ENCODE measurements at places on chromosomes 3 and 15.

DNA sequence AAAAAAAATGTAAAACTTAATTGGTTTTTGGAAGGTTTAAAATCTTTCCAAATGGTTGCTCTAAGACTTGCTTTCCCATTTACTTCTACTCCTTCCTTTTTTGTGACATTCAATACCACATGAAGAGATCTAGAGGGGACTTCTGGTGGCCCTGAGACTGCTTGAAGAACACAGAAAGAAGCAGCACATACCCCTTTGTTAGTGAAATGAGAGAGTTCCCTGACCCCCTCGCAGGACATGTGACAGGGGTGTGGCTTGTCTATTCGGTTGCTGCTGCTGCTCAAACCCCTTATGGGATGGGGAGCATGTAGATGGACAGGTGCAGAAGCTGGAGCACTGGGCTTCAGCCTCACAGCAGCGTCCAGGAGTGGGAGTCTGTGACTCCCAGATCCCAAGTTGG, 71.0 kb downstream of the ZMAT3 start:
- no peak for DNase-seq

DNA sequence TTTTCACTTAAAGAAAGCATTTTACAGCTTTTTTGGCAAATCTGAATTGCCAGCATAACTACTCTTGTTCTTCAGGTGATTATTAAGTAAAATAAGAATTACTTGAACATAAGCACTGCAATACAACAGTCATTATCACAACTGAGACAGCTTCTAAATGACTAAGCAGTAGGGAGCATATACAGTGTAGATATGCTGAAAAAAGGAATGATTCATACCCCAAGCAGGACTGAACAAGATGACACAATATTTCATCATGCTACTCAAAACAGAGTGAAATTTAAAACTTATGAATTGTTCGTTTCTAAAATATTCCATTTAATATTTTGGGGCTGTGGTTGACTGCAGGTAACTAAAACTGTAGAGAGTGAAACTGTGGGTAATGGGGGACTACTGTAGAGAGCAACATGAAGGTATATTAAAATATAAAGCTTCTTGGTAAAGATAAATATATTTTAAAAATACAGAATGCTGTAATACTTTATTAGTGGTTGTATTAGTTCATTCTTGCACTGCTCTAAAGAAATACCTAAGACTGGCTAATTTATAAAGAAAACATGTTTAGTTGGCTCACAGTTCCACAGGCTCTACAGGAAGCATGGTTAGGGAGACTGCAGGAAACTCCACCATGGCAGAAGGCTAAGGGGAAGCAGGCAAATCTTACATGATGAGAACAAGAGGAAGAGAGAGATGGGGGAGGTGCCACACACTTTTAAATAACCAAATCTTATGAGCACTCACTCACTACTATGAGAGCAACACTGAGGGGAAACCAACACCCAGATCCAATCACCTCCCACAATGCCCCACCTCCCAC, 84.8 kb downstream of the DCLK3 start:
- DNase-seq: no peak

DNA sequence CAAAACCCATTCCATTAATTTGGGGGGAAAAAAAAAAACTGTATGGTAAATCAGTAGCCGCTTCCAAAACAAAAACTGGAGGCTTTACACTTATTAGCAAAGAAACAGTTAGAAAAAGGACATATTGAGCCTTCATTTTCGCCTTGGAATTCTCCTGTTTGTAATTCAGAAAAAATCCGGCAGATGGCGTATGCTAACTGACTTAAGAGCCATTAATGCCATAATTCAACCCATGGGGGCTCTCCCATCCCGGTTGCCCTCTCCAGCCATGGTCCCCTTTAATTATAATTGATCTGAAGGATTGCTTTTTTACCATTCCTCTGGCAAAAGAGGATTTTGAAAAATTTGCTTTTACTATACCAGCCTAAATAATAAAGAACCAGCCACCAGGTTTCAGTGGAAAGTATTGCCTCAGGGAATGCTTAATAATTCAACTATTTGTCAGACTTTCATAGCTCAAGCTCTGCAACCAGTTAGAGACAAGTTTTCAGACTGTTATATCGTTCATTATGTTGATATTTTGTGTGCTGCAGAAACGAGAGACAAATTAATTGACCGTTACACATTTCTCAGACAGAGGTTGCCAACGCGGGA, 9.4 kb upstream of the RPL24 start:
- peak; percentile 52 for DNase-seq

- DNase-seq: no peak
Observed at GRCh38 chr3:33089515-33089914, 7.4 kb downstream of the GLB1 start.

- DNase-seq: no peak
Observed at GRCh38 chr3:175479800-175480199, 620.7 kb downstream of the NAALADL2 start.

GRCh38 chr15:25478313-25478712, 39.5 kb upstream of the UBE3A start:
- no peak for DNase-seq

DNA sequence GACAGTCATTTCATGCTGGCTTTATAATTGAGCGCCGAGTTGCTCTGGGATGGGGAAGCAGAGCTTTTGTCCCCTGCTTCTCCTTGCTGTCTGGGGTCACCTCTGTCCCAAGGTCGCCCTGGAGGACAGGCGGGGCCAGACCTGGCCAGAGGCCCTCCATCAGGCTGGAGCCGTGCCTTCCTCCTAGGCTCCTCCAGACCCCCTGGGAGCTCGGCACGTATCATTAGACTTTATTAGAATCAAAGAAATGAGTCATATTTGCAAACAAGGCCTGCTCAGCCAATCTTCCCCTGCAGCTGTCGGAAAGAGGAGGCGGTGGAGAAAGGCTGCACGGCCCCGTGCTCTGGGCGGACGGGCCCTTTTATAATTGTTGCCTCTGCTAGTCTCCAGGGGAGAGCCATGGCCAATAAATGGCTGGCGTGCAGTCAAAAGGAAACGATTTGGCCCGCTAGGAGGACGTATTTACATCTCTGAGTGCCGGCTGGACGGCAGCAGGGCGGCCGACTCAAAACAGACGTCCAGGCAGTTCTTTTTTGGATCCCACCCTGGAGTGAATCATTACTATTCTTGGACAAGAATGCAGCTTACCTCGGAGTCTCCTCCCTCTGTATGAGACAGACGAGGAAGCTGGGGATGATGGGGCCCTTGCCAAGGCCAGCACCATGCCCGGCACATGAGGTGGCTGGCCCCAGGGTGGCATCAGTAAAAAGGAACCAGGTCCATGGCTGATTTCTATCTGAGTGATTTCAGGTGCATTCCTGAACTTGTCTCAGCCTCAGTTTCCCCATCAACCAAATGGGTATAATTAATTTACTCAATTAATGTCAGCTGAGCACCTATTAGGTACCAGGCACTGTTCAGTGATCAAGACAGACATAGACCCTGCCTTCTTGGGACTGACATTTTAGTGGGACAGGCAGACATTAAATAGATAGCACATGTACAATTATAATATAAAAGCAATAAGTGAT, 50.6 kb downstream of the SLC6A6 start:
- DNase-seq: no peak

GRCh38 chr3:156834962-156835535, 8.9 kb downstream of the LEKR1 start:
- no peak for DNase-seq

- no peak for DNase-seq
Observed at GRCh38 chr3:190059242-190059590, 61.5 kb downstream of the P3H2 start.

GRCh38 chr3:141960731-141961130, 84.3 kb downstream of the ATP1B3 start:
- no peak for DNase-seq

GRCh38 chr15:25525741-25526140, 86.9 kb upstream of the UBE3A start:
- DNase-seq: no peak

DNA sequence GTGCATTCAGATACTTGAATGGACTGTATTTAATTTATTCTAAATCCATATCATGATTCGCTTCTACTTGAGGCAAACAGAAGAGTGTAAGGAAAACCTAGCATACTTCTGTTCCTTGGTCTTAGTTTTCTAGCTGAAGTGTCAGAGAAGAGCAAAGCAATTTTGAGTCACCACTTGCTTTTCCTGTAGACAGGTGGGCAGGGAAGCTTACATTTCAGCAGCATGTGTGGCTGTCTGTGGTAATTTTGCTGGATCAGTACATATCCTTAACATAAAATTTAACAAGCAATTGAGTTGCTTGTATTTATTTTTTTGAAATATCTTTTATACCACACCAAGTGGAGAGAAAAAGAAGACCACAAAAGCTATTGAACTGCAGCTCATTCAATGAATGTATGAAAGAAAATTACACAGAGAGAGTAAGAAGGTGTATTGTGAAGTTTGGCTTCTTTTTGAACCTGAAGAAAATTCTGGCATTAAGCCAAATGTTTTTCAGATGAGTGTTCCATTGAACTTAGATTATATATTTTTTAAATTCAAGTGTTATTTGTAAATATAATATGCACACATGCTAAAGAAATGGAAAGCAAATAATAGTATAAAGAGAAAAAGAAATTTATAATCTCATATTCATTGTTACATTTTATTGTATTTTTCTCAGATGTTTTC, 747.6 kb downstream of the NAALADL2 start:
- DNase-seq: no peak

- no peak for DNase-seq
Observed at GRCh38 chr3:116084999-116085791, 360.1 kb downstream of the LSAMP start.

DNA sequence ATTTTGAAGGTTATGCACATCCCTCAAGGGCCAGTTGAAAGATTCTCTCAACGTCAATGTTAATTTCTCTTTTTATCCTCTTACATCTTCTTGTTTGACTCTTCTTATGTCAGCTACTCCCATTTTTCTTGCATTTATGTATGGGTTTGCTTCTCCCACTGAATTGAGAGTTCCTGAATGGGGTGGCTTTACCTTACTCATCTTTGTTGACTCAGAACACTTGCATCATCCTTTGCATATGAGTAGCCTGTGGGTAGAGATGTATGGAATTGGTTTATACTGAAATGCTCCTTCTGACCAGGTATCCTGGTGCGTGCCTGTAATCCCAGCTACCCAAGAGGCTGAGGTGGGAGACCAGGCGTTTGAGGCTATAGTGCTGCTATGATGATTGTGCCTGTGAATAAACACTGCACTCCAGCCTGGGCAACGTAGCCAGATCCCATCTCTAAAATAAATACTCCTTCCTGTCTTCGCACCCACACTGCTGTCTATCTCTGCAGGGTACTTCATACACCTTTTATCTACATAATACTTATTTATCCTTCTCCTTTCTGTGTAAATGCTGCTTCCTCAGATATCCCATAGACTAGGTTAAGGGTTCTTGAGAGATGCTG, 123.6 kb upstream of the DPH6 start:
- DNase-seq: no peak

DNA sequence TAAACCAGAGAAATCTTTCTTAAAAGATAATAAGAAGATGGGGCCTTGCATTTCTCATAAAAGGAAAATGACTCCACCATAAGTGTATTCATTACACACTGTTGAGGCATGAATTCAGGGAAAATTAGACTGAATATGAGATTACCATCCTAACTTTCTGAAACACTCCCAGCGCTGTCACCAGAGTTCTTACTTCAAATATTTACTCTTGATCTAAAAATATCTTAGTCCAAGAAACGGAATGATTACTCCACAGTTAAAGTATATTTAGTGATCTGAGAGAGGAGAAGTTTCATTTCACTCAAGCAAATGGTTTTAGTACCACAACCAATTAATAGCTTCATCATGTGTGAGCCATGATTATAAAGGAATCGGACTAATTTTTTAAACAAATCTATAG, 300.3 kb downstream of the ZBTB20 start:
- DNase-seq: no peak

DNA sequence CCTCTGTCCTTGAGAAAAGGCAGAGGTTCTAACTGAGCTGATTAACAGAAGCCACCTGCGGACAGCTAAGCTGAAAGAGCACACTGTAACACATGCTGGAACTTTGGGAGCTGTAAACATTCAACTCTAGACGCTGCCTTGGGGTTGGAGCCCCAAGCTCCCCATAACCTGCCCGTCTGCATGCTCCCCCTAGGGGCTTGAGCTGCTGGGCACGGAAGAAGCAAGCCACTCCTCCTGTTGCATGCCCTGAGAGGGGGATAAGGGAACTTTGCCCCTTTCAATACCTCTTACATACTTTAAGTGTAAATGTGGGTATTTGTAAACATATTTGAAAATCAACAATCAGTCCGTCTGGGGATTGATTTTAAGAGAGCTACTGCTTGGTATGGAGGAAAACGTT, 188.4 kb downstream of the ADAMTSL3 start:
- DNase-seq: no peak

DNA sequence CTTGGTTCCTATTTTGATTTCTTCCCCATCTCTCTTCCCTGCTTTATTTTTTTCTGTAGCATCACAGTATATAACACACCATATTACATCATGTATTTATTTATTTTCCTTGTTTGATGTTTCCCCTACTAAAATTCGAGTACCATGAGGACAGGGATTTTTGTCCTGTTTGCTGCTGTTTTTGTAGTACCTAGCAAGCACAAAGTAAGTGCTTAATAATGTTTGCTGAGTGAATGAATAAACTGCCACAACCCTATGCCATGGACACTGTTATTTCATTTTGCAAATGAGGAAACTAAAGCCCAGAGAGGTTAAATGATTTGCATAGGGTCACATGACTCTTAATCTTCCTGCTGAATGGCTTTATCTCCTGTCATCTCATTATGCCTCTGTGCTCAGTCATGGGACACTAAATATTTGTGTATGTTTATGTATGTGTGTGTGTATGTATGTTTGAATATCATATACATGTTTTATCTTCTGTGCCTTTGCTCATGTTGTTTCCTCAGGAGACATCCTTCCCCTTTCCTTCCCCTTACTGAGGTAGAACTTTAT, 26.1 kb upstream of the MGA start:
- DNase-seq: no peak

GRCh38 chr3:139928708-139929505, 6.1 kb upstream of the CLSTN2 start:
- no peak for DNase-seq

DNA sequence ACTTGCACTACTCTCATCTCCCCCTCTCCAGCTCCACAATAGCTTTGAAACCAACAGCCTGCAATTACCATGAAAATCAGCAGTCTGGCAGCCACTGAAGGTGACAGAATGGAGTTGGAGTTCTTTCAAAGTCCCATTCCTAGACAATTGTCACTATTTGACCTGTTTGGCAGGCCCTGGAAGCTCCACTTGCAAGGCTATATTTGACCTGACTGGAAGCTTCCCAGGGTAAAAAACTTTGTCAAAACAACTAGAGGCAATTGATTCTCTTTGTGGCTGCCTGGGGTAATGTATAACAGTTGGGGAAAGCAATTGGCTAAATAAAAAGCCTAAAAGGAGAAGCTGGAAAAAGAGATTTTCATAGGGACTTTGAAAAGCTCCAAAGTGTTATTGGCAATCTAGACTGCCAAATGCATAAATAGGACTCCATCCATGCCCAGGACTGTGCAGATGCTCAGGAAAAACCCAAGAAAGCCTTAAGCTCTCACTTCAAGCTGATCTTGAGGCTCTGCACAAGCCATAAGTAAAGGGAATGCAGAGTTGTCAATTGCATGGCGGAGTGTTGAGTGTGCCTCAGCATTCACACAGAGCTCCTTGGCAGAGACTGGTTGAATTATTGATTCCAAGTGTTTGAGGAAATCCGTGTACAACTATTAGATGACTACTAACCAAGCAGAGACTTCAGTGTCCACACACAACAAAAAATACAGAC, 18.3 kb downstream of the GREM1 start:
- DNase-seq: no peak
